Common myeloid progenitor, CD34-positive (primary cell): ENCODE measurements at places on chromosomes 2 and 18.

- DNase-seq = no peak
- no peaks in the 10 kb centered on the region for H3K27me3 ChIP-seq
- H3K4me1 ChIP-seq = no peaks in the 10 kb centered on the region
- H3K27ac ChIP-seq = no peak overlapping the region
Measured at GRCh38 chr2:238042090-238042489, 18.7 kb upstream of the SCLY start.

DNA sequence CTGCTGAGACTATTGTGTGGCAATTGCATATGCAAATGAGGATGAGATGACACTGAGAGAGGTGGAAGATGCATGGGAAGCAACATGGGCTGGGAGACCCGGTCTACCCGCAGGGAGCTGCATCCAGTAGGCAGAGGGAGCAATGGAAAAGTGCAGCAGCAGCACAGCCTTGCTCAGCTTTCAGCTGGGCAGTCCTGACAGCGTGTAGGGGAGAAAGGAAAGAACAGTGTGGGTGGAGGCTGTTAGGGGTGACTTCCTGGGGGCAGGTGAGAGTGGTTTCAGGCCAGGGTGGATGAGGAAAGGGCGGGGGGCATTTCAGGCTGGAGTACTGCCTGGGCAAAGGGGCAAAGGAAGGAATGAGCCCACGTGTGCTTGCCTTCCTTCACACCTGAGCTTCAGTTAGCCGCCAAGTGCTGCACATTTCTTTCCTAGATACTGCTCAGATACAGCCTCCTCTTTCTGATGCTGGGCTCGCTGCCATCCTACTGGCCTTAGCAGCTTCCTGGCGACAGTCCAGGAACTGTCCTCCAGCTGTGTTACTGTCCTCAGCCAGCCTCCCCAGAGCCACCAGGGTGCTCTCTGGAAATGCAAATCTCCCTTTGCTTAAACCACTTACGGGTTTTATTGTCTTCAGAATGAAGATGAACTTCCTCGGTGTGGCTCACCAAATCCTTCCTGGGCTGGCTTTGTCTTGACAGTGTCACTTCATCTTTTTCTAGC lies 276.3 kb downstream of the TSN start:
- peaks cover 6% of the 10 kb centered on the region for H3K27me3 ChIP-seq
- H3K4me1 ChIP-seq = peaks cover 20% of the 10 kb centered on the region
- no peaks in the 10 kb centered on the region for H3K36me3 ChIP-seq
- no peak overlapping the region for H3K4me3 ChIP-seq
- no peak overlapping the region for H3K27ac ChIP-seq
- DNase-seq = peak; percentile 49

DNA sequence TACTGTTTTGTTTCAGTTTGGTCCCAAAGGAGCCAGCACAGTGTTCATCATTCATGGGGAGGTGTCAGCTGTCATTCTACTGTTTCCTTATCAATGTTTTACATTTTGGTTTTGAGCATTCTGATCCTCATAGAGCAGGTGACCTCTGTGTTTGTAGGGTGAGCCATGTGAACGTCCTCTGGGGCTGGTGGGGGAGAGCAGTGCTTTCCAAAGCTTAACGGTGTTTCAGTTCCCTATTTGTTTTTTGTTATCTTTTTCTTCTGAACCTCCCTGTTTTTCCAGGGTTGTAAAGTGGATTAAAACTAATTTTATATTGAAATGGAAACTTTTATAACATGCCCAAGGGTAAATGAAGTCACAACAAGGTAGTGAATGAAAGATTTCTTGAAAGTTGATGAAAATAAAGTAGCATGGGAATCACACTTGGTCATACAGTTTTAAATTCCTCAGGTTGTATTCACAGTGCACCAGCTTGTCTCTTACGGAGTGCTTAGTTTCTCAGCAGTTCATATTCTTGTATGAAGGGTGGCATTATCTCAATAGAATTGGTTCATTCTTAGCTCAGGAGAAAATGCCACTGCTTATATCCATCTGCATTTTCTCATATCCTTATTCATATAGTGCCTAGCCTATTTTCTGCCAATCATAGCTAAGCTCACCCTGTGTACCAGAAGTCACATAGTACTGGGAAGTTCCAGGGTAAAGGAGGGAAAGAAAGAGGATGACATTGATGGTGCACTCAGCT lies 54.5 kb downstream of the MAP4K4 start:
- H3K4me3 ChIP-seq = no peak overlapping the region
- H3K36me3 ChIP-seq = no peaks in the 10 kb centered on the region
- DNase-seq = no peak
- no peak overlapping the region for H3K27ac ChIP-seq

DNA sequence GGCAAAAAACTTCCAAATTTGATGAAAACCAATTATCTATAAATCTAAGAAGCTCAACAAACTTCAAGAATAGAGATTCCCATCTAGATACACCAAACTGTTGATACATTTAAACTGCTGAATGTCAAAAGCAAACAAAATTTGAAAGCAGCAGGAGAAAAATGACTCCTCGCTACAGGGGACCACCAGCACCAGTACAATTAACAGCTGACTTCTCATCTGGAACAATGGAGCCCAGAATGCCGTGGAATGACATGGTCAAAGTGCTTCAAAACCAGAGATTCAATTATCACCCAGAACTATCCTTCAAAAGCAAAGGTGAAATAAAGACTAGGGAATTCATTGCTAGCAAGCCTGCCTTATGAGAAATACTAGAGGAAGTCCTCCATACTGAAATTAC lies 11.6 kb downstream of the SRSF7 start:
- peaks cover 18% of the 10 kb centered on the region for H3K36me3 ChIP-seq
- H3K27ac ChIP-seq = no peak overlapping the region
- no peak overlapping the region for H3K4me3 ChIP-seq

GRCh38 chr2:57941816-57942215 lies 104.8 kb upstream of the VRK2 start:
- H3K27me3 ChIP-seq = no peaks in the 10 kb centered on the region
- H3K36me3 ChIP-seq = no peaks in the 10 kb centered on the region
- no peak for DNase-seq
- H3K27ac ChIP-seq = no peak overlapping the region

DNA sequence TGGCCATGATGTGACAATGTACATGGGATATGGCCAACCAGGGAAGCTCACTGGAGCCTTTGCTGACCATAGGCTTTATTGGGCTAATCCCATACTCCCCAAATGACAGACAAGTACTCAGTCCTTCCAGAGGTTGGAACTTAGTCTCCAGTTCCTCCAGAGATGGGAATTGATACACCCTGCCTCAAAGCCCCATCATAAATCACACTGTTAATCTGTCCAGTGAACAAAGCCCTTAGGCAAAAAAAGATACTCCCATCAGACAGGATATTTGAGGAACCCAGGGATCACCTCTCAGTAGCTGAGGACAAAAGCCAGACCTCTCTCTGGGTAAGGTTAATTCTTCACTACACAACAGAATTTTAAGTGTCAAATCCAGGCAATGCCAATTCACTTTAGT lies 247.5 kb upstream of the CDH20 start:
- no peaks in the 10 kb centered on the region for H3K36me3 ChIP-seq
- H3K27ac ChIP-seq = no peak overlapping the region
- no peaks in the 10 kb centered on the region for H3K27me3 ChIP-seq
- H3K4me1 ChIP-seq = no peaks in the 10 kb centered on the region

DNA sequence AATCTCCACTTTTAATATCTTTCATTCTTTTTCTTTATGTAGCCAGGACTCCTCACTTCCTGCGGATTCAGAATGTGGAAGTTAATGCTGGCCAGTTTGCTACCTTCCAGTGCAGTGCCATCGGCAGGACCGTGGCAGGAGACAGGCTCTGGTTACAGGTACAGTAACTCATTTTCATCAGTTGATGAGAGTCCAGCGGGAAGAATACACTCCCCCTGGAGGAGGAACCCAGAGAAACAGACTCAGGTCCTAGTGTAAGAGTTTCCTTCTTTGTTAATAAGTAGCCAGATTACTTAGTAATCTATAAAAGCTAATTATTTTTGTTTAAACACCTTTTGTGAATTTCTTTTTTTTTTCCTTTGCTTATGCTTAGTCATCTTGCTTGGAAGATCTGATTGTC lies 359.4 kb downstream of the PTPRM start:
- no peak for DNase-seq
- no peak overlapping the region for H3K27ac ChIP-seq

GRCh38 chr2:6443061-6443823 lies 422.5 kb downstream of the CMPK2 start:
- no peaks in the 10 kb centered on the region for H3K27me3 ChIP-seq
- no peaks in the 10 kb centered on the region for H3K4me1 ChIP-seq
- H3K4me3 ChIP-seq = no peak overlapping the region
- no peak overlapping the region for H3K27ac ChIP-seq
- H3K36me3 ChIP-seq = no peaks in the 10 kb centered on the region
- no peak for DNase-seq

GRCh38 chr2:239047861-239048260 lies 200.0 kb downstream of the TWIST2 start:
- DNase-seq = no peak
- H3K27ac ChIP-seq = no peak overlapping the region
- H3K27me3 ChIP-seq = no peaks in the 10 kb centered on the region
- no peaks in the 10 kb centered on the region for H3K4me1 ChIP-seq
